Left ventricle myocardium inferior (tissue), 1 donor: ENCODE measurements at places on chromosomes 7 and 10. TPM values are rescaled to one million over a fixed set of nuclear protein-coding genes. Genes with fewer than 3 reads are reported as not detected.

DNA sequence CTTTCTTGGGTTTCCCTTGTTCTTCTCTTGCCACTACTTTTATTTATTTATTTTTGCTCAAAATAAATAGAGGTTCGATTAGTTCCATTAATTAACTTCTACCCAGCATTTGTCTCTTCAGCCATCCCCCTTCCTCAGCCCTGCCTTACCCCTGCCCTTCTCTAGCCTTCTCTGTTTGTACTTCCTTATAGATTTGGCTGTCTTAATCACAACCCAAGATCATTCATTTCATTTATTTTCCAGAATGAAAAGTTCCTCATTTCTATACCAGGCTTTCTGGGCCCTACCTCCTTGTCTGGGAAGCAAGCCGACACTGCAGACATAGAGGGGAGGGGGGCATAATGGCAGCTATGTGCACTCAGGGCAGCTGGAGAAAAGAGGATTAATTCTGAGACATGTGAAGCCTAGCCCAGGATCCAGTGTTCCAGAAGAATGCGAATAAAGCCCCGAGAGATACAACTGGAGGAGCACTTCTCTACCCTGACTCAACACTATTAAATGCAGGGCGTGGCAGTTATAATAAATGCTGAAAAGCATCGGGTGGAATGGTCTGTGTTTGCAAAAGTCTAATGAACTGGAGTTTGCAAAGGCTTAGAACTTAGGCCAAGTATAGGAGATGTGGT lies 6.4 kb upstream of the PDCD4 start:
- peaks cover 21% of the 10 kb centered on the region for H3K4me1 ChIP-seq
- H3K27me3 ChIP-seq, result no peaks in the 10 kb centered on the region
- DNase-seq, result no peak
- no peaks in the 10 kb centered on the region for H3K36me3 ChIP-seq
- peak overlapping the region; percentile 76 for H3K27ac ChIP-seq

DNA sequence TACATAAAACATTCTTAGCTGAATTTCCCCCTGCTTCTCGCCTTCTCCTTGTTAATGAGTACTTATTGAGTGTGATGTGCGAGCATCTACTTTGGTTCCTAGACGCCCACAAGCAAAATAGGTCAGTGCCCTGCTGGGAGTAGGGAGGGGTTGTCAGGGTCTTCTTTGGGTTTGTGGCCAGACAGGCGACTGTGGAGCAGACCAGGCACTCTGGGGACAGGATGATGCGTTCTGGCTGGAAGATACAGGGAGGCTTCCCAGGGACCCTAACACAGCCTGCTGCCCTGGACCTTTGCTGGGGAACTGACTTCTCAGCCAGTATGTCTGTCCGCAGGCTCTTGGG lies 227.2 kb downstream of the CUX1 start:
- H3K27ac ChIP-seq, result peak overlapping the region; percentile 75
- peaks cover 53% of the 10 kb centered on the region for H3K4me1 ChIP-seq
- peak overlapping the region; percentile 52 for H3K4me3 ChIP-seq

- DNase-seq, result no peak
- H3K27me3 ChIP-seq, result no peaks in the 10 kb centered on the region
- no peaks in the 10 kb centered on the region for H3K36me3 ChIP-seq
- H3K4me1 ChIP-seq, result peaks cover 39% of the 10 kb centered on the region
These were observed 304.7 kb downstream of the ARHGAP12 start for GRCh38 chr10:31623947-31624346.

GRCh38 chr10:63683223-63683622 lies 162.0 kb downstream of the REEP3 start:
- no peak for DNase-seq
- H3K4me1 ChIP-seq, result peaks cover 16% of the 10 kb centered on the region
- H3K4me3 ChIP-seq, result no peak overlapping the region

GRCh38 chr7:44461387-44461786 lies 29.1 kb downstream of the NUDCD3 start:
- no peak for DNase-seq
- H3K4me3 ChIP-seq, result no peak overlapping the region
- no peaks in the 10 kb centered on the region for H3K36me3 ChIP-seq
- H3K27ac ChIP-seq, result no peak overlapping the region
- peaks cover 65% of the 10 kb centered on the region for H3K4me1 ChIP-seq

GRCh38 chr7:15113752-15114151 lies 211.2 kb upstream of the DGKB start:
- no peak overlapping the region for H3K27ac ChIP-seq
- no peaks in the 10 kb centered on the region for H3K36me3 ChIP-seq
- no peak overlapping the region for H3K4me3 ChIP-seq
- H3K4me1 ChIP-seq, result no peaks in the 10 kb centered on the region
- no peak for DNase-seq
- no peaks in the 10 kb centered on the region for H3K27me3 ChIP-seq

GRCh38 chr10:73828161-73828560 lies 16.8 kb upstream of the NDST2 start:
- peaks cover 43% of the 10 kb centered on the region for H3K36me3 ChIP-seq
- H3K4me1 ChIP-seq, result no peaks in the 10 kb centered on the region
- no peak overlapping the region for H3K4me3 ChIP-seq
- DNase-seq, result no peak

DNA sequence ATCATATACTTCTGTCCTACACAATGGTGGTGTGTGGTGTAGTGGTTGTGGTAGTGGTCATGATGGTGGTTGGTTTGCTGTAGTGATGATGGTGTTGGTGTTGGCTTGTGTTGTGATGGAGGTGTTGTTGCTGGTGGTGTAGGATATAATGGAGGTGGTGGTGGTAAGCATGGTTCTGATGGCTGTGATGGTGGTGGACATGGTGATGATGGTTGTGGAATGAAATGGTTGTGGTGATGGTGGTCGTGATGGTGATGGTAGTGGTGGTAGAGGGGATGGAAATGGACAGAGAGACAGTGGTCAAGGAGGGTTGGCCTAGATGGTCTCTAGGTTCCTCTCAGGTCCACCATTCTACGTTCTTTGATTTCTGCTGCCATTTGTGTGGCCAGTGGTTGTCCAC lies 44.7 kb downstream of the FAM241B start:
- H3K4me3 ChIP-seq, result no peak overlapping the region
- H3K36me3 ChIP-seq, result no peaks in the 10 kb centered on the region
- H3K27ac ChIP-seq, result no peak overlapping the region

The DENND2A gene
- total RNA-seq, result 10.8 TPM

The GPRIN2 gene
- total RNA-seq, result not detected
